Esophagus mucosa (tissue), 1 donor: ENCODE measurements at places on chromosomes 1 and 21.

- ATAC-seq = no peak
These were observed 47.0 kb upstream of the EFHD2 start for GRCh38 chr1:15362737-15363128.

DNA sequence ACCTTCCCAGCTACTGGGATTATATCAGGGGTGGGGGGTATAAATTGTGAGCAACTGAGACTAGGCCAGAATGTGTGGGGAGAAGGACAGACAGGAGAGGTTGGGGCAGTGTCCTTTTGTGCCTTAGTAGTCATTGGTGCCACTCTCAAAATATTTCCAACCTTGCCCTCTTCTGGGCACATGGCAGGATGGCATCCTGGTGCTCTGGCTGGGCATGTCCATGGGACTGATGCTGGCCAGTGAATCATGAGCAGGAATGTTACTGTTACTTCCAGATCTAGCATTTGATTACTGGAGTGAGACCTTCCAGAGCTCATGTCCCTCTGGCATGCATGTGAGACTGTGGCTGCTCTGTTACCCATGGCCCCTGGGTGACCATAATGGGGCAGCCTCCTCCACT, 151.2 kb downstream of the MATN1 start:
- no peak for ATAC-seq

DNA sequence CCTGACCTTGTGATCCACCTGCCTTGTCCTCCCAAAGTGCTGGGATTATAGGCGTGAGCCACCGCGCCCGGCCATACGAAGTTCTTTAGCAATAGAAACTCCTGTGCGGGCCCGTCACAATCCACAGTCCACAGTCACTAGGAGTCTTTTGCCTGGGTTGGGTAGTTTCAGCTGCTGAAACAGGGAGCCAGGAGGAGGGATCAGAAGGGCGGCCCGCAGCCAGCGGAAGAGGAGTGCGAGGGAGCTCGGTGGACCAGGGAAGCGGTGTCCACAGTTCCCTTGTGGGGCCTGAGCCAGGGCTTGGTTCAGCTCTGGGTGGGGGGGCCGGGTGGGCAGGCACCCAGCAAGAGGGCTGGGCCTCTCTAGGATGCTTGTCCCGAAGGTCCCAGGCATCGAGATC, 17.9 kb upstream of the HSPG2 start:
- ATAC-seq = no peak

DNA sequence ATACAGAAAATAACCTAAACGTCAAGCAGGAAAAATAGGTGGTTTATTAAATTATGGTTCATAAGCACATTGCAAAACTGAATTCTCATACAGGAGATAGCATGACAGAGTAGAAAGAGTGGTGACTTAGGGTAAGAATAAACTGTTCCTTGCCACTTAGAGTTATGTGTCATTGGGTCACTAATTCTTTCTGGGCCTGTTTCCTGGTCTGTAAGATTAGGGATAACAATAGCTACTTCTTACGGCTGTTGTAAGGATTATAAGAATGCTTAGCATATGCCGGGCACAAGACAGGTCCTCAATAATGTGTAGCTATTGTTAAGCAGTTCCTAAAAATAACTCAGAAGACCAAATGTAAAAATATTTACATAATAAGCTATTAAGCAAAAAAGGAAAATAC, 24.2 kb downstream of the SNRNP40 start:
- ATAC-seq = peak; percentile 86

DNA sequence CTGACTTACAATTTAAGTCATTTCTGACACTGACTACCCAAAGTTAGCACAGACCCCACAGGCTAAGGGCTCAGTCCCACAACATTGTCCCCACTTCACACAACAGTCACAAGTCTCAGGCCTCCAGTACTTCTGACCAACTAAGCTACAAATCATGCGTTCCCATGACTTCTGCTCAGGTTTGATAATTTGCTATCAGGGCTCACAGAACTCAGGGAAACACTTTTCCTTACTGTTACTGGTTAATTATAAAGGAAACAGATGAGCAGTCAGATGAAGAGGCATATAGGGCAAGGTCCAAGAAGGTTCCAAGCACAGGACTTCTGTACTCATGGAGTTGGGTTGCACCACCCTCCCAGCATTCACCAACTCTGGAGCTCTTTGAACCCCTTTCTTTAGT, 151.2 kb upstream of the TNR start:
- ATAC-seq = no peak

DNA sequence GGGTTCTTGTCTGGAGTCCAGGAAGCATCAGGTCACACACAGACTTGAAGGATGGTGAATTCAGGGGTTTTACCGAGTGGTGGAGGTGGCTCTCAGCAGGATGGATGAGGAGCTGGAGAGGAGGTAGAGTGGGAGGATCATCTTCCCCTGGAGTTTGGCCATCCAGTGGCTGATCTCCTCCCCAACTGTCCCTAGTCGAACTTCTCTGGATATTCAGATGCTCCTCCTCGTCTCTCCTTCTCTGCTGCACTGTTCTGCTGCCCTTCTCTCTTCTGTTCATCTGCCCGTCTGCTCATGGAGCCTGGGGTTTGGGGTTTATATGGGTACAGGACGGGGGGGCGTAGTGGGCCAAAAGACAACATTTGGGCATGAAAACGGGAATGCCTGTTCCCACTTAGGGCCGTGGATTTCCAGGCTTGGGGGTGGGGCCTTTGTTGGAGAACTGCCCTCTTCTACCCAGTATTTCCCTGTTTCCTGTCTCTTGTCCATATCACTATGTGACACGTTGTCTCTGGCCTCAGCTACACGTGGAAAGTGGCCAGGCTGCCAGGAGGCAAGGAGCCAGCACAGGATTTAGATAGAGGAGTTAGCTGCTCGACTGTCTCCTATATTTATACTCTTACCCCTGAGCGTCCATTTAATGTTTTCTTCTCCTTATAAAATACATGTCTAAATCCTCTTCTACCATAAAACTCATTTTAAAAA, 76.7 kb downstream of the SIPA1L2 start:
- ATAC-seq = peak; percentile 38

DNA sequence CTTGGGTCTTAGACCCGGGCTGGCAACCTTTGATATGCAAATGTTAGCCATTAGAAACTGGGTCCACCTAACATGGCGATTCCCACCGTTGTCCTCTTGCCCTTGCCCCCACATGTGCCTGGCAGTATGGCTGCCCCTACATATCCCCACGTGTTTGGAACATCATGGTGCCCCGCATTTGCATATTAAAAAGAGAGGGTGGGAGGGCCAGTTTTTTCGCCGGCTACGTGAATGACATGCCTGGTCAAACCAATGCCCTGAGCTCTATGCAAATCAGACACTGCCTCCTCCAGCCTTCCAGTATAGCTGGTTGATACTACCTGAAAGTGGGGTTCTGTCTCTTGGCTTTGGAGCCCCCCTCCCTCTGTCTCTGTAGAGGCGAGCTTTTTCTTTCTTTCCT, 133.0 kb downstream of the CDC42BPA start:
- ATAC-seq = no peak

DNA sequence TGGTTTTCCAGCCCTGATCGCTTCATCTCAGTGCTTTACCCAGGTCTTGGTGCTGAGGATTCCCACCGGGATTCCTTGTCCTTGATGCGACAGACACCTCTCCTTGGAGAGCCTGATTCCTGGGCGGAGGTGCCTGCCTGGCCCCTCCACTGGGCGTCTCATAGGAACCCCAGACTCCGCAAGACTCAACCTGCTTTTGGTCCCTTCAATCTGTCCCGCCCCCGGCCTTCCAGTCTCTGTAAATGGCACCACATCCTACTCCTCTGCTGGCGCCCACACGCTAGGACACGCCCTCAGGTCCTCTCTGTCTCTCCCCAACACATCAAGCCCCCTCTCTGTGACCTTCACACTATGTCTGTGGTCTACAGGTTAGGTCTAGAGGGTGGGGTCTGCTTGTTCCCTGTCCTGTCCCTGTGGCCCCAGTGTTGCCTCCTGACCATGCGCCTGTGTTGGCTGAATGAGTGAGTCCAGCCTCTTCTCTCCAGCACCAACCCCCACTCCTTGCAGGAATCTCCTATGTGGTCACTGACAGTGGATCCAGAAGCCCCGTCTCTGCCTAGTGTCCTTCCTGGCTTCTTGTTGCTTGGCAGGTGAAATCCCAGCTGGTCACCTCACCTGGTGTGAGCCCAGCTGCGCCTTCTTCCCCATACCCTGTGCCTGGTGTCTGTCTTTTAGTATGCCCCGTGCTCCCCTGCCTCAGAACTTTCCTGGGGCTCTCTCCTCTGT, 119.7 kb upstream of the C1orf174 start:
- no peak for ATAC-seq

- no peak for ATAC-seq
These were observed 7.5 kb upstream of the PSEN2 start for GRCh38 chr1:226862890-226863289.

DNA sequence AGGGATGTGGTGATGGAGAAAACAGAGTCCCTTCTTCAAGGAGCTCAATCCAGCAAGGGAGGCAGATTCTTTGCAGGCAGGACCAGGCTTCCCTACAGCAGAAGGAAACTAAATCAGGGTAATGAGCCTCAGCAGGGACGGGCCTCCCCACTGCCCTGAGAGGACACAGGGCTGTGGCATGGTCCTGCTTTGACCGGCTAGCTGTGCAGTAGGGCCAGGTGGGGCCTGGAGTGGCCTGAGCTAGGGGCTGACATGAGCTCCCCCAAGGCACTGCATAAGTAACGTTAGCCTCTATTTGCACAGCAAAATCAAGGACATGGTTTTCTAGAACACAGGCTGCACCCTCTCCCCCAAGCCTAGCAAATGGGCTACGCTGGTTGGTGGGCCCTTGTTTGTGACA, 162.9 kb downstream of the RYR2 start:
- no peak for ATAC-seq

DNA sequence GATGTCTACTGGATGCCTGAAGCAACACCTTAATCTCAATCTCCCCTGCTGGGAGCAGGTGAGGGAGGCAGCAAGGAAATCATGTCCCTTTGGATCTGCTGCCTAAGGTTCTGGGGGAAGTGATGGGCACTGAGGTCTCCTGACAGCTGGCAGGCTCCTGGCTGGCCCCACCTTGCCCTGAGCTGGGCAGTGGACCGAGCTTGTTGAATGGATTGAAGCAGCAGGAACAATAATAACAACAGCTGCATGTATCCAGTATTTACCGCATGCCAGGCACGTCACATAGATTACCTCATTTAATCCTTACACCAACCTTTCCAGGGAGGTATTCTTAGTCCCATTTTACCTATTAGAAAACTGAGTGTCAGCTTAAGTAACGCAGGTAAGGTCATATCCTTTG, 133.9 kb downstream of the PLXNA2 start:
- no peak for ATAC-seq

DNA sequence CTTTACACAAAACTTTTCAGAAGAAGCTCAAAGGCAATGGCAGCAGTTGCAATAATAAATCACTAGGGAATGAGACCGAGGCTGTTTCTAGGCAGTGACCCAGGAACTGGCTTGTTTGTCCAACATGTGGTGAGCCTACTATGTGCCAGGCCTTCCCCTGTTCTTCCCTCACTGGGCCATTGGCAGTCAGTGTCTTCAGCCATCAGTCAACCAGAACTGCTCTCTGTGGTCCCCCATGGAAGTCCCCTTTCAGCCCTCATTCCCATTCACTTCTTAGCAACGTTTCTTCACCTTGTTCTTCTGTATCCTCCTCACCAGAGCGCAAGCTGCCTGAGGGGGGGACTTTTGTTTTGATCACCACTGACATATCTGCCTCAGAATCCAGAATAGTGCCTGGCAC, 274.1 kb downstream of the RRAGC start:
- no peak for ATAC-seq

DNA sequence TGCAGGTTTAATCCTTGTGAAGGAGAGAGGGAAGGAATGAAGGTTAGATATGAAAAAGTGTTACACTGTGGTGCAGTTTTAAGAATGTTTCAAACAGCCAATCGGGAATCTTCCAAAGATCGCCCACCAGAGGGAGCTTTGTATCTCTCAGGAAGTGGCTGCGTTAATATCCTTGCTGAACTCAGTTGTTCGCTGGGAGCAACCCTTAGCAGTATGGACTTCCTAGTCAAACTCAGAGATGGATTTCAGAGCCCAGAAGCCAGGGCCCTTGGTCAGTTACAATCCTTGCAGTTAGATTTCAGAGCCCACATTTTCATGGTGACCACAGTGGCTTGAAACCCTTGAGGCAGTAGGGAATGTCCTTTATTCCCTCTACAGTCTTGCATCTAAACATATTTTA, 136.2 kb downstream of the NTNG1 start:
- ATAC-seq = peak; percentile 65

DNA sequence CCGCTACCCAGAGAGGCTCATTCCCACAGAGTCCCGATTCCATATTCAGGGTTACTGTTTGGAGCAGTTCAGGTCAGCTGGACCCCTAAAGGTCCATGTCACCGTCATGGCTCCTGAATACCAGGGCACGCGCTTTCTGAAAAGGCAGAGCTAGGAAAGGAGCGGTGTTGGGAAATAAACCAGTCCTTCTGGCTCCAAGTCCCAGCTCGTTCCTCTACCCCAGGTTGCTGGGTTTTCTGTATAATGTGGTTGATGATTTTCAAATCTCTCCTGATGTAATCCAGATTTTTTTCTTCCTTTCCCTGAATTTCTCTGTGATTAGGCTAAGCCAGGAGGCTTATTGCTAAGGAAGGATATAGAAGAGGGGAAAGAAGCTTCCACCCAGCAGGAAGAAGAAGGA, 14.0 kb upstream of the PKP1 start:
- ATAC-seq = peak; percentile 71

- no peak for ATAC-seq
These were observed 210.8 kb downstream of the COL11A1 start for GRCh38 chr1:102897557-102897956.

DNA sequence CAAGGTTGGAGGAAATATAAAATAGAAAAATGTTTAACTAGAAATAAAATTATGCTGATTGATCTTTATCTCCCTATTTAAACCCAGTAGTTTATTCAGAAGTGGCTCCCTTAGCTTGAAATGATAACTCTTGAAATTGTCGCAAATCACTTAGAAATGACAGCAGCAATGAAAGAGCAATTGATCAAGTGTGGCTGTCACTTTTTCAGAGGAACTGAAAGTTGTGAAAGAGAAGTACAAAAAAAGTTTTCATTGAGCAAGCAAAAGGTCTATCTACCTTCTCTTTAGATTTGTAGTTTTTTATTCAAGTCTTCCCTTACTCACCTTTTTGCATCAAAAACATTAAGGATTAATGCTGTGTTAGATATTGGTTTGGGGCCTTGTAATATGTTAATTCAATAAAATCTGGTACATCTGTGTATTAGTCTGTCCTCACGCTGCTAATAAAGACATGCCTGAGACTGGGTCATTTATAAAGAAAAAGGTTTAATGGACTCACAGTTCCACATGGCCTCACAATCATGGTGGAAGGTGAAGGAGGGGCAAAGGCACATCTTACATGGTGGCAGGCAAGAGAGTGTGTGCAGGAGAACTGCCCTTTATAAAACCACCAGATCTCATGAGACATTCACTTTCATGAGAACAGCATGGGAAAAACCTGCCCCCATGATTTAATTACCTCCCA, 48.3 kb downstream of the LRRC8C start:
- no peak for ATAC-seq

- ATAC-seq = no peak
These were observed 220.3 kb upstream of the NFIA start for GRCh38 chr1:60861961-60862567.

- no peak for ATAC-seq
These were observed 19.4 kb downstream of the PLEKHA6 start for GRCh38 chr1:204340081-204340889.

GRCh38 chr1:245873883-245874671, 633.0 kb downstream of the SMYD3 start:
- no peak for ATAC-seq
